CD4-positive, alpha-beta T cell treated with Interleukin-2 at 100 ng/mL for 4 hours (primary cell): ENCODE measurements at places on chromosomes 6 and 20.
A peak's percentile ranks its signal among the peaks of the same experiment; 100 is the strongest.

GRCh38 chr6:106490436-106490835 lies 129.9 kb downstream of the CRYBG1 start:
- DNase-seq, result no peak

DNA sequence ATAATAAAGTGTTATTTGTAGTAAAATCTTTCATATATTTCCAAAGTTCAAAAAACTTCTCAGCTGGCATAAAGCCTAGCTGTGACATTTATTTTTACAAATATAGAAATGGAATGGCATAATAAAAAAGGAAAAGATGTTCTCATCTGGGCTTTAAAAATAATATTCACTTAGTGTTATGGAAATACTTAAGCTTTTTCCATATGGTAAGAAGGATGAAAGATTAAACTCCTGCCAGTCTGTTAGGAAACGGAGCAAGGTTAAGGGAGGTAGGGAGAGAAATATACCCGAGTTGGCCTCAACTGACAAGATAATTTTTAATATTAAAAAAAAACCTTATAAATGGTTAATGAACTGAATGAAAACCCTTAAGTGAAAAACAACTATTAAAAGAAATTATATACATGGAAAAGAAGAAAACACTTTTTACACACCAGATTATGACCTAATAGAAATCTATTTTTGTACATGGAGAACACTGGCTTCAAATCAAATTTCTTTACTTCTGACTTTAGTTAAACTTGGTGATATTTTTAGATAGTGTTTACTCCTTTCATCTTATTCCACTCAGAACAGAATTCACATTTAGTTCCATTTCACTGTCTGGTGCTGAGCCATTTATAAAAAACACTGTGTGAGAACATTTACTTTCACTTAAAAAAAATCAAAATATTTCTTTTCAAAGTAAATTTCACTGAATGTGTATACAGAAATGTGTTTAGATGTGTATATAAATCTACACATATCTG lies 137.0 kb downstream of the DST start:
- no peak for DNase-seq

GRCh38 chr6:159114569-159114968 lies 54.6 kb upstream of the FNDC1 start:
- DNase-seq, result no peak

GRCh38 chr6:116246089-116246488 lies 7.8 kb downstream of the TSPYL4 start:
- no peak for DNase-seq

DNA sequence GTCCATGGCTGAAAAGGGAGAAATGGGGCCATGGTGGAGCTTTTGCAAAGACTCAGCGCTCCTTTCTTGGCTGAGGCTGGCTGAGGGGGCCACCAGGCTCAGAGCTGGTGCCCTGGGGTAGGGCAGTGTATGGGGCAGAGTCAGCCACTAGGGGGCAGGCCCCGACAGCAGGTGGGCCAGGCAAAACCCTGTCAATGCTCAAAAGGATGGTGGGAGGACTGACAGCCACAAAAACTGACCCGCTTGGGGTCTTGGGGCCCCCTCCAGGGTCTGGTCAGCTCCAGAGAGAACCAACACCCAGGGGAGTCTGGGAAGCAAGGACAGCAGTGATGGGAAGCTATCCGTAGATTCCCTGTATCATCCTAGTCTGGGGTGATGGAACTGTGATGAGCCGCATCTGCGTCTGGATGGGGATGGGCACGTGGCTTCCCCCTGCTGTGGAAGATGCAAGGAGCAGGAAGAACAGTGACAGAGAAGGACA lies 306.9 kb downstream of the DHX35 start:
- DNase-seq, result peak; percentile 11

GRCh38 chr20:55635870-55636269 lies 369.4 kb downstream of the CBLN4 start:
- no peak for DNase-seq

DNA sequence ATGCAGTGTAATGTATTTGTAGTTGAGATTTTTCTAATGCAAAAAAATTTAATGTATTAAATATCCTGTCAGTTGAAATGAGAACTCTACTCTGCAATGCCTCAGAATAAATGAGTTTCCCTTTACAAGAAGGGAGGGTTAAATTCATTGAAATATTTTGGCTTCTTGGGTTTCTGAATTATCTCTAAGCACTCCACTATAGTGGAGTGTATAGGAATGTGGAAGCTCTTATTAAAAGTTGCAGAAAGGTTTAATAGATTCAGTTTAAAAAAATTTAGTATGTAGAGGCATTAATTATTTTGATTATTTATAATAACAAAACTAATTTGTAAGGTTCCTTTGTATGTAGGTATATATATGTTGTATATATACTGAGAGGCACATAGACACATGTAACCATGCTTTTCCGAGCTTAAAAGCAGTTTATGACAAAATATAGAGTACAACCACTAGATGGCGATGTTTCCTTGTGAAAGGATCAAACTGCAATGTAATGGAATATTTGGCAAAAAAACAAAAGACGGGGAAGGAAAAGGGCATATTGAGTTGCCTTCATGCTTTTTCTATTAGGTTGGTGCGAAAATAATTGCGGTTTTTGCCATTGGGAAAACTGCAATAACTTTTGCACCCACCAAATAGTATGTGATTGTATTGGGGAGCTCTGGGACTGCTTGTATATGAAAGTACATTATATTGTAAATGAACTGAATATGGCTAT lies 144.2 kb downstream of the MYO6 start:
- DNase-seq, result peak; percentile 57

- DNase-seq, result no peak
Measured at GRCh38 chr6:9250852-9251251, 815.5 kb upstream of the SLC35B3 start.

DNA sequence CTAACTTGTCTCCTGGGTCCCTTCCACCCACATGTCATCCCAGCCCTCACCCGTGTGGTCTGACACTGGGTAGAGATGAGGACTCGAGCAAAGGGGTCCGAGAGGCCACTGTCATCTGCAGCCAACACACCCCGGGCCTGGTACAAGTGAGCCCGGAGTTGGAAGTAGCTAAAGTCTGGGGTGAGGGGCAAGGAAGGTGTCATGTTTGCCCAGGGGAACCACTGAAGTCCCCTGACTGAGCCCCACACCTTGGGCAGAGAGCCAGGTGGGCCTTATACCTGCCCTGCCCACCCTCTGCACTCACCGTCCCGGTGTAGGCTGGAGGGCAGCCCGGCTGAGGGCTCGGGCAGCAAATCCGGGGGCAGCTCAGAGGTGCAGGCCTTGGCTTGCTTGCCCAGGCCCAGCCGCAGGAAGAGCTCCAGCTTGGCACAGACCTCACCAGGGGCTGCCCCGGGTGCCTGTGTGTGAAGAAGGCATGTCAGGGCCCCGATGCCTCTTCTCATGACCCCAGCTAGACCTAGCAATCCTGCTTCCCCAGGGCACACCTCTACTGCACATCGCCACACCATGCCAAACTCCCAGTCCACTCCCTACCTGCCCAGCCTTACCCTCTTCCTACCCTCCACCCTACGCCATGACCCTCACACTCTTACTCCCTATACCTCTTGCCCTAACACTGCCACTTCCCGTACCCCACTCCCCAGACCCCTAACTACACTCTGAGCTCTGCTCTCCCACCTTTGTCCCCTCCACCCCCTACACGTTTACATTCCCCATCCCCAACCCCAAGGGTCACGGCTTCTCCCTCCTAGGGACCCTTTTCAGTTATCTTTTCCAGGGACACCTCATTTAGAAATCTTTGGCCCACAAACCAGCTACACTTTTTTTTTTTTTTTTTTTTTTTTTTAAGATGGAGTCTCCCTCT lies 31.7 kb upstream of the SPAG4 start:
- DNase-seq, result no peak

DNA sequence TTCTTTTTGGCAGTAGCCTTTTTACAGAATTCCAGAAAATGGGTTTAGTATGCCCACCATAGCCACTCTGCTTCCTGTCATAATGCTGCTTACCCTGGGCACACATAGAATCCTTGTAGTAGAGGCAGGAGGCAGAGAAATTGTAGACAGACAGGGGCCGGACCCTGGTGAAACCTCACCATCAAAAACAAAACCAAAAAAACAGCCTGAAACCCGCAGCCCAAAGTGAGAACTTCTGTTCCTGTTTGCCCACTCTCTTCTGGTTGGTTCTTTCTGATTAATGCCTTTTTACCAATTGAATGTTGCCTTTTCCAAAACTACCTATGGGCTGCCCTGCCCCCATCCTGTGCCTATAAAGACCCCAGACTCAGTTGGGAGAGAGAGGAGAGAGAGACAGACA lies 188.2 kb downstream of the CDKAL1 start:
- no peak for DNase-seq

GRCh38 chr6:131317516-131317915 lies 182.2 kb downstream of the AKAP7 start:
- no peak for DNase-seq

- DNase-seq, result no peak
Measured at GRCh38 chr6:39389484-39389767, 66.9 kb upstream of the KCNK16 start.

GRCh38 chr20:34875642-34876405 lies 588 bp upstream of the ACSS2 start:
- no peak for DNase-seq

DNA sequence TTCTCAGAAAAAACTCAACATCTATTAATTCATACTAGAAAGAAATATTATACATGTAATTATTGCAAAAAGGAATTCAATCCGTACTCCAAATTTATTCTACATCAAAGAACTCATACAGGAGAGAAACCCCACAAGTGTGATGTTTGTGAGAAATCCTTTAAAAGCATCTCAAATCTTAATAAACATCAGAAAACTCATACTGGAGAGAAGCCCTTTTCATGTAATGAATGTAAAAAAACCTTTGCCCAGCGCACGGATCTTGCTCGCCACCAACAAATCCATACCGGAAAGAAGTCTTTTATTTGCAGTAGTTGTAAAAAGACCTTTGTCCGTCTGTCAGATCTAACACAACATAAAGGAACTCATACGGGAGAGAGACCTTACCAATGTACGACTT lies 22.0 kb downstream of the ZNF334 start:
- no peak for DNase-seq

DNA sequence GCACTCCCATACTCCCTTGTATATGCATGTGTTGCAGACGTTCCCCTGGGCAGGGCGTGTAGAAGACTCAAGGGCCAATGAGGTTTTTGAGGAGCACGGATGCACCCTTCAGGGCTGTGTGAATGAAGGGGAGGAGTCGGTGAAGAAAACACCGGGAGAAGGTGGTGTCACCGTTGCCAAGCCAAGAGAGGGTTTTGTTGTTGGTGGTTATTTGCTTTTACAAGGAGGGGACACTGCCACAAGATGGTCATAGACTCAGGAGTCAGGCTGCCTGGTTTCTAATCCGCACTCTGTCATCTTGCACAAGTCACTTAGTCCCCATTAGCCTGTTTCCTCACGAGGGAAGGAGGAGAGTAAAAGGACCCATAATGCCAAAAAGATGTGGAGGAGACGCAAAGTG lies 124.0 kb downstream of the PXDC1 start:
- DNase-seq, result no peak

- no peak for DNase-seq
Measured at GRCh38 chr6:132725947-132726607, 12.2 kb upstream of the VNN1 start.

GRCh38 chr20:57683881-57684807 lies 25.7 kb downstream of the PMEPA1 start:
- no peak for DNase-seq

GRCh38 chr6:25094726-25095125 lies 159.0 kb upstream of the RIPOR2 start:
- DNase-seq, result no peak

DNA sequence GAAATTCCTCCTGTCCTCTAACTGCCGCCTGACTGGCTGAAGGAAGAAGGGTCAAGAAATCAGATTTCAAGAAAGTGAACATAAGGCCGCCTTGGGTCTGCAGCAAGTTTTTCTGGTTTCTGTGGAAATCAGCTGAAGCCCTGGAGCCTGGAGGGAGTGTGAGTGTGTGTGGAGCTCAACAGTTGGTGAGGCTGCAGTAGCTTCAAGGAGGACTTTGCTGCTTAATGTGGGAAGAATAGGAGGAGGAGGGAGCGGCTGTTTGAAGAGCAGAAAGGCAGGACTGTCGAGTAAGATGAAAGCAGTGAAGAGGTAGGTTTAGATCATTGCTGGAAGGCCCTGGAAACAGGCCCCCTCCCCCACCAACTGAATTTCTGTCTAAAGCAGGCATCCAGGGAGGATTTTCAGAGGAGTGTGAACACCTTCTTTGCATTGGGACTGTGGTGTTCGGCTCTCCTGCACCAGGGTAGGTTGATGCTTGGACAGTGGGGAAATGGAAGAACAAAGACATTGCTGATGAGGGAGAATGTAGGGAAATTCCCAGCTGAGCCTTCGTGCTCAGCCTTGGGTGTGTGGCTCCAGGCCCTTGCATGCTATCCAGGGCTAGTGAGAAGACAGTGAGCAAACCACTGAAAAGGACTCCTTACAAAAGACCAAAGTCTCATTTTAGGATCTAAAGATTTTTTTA lies 79.5 kb upstream of the VSTM2L start:
- DNase-seq, result no peak
